Activated naive CD4-positive, alpha-beta T cell (primary cell): ENCODE measurements at places on chromosomes 3 and 15.
A peak's percentile ranks its signal among the peaks of the same experiment; 100 is the strongest.

DNA sequence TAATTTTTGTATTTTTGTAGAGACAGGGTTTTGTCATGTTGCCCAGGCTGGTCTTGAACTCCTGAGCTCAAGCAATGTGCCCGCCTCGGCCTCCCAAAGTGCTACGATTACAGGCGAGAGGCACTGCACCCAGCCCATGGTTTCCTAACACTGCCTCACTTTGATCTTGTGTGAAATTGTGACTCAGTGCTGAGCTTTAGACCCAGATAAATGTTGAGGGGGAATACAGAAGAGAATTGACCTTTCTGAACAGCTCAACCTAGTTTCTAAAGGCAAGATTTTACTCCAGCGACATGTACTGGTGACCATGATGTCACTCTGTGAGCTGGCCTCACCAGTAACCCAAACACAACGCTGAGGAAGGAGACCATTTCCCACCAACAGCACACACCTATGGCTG is 73.5 kb downstream of the ATP1B3 start:
- no peak for DNase-seq

- DNase-seq, result no peak
These were observed 41.8 kb downstream of the EPHB3 start for GRCh38 chr3:184603151-184604030.

DNA sequence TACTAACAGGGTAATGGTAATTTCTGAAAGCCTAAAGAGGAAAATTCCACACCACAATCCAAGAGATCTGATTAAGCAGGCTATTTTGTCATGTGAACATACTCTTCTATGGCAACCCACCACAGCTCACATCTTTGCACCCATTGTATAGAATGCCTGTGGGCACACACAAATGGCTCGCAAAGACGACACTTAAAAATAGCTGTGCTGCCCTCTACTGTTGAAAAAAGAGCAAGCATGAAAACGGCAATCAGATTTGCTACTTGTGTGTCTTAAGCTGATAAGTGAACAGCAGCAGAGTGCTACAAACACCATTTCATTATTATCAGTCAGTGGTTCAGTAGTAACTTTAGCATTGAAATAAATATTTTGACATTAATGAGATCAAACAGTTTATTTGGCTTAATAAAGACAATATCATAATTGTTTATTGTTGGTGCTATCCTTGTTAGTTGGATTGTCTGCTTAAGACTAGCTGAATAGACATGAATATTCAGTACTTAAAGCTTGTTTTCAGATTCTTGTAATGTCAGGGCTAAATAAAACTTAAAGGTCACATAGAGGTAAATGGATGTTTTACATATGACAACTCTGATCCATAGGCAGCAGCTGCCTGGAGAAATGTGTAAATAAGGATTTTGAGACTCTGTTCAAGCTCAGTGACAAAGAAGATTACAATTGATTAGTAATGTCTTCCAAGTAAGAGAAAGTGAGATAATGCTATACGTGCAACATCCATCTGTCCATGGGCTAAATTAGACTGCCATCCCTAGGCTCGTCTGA is 199.1 kb downstream of the LRRN1 start:
- DNase-seq, result no peak

DNA sequence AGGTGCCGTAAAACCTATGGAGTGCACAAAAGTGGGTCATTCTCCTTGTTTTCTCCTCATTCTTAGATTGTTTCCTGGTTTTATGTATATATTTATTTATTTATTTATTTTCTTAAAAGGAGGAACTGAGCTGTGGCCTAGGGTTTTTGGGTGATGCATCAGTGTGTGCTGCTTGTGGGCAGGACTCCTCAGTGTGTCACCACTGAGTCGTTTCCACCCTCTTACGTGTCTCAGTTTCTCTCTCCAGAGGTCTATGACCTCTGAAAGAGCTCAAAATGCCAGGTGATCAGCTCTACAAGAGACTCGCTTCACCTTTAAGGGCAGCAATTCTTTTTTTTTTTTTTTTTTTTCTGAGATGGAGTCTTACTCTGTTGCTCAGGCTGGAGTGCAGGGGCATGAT is 72.9 kb downstream of the CD200 start:
- DNase-seq, result no peak

- DNase-seq, result no peak
These were observed 204.6 kb downstream of the NR2F2 start for GRCh38 chr15:96535148-96535547.

DNA sequence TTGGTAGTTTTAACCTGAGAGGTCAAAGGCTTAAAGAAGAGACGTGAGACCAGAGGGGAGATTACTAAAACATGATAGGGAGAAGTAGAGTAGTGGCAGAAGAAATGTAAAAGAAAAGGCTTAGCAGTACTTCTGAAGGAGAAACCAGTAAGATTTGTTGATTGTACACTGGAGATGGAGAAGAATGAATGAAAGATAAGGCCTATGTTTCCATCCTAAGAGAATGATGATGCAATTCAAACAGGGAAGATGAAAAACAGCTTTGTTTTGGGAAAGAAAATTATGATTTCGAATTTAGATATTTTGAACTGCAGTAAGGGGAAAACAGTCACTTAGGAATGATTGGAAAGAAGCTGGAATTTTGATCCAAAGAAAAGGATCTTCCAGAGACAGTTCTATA is 97.4 kb upstream of the PLXND1 start:
- no peak for DNase-seq

DNA sequence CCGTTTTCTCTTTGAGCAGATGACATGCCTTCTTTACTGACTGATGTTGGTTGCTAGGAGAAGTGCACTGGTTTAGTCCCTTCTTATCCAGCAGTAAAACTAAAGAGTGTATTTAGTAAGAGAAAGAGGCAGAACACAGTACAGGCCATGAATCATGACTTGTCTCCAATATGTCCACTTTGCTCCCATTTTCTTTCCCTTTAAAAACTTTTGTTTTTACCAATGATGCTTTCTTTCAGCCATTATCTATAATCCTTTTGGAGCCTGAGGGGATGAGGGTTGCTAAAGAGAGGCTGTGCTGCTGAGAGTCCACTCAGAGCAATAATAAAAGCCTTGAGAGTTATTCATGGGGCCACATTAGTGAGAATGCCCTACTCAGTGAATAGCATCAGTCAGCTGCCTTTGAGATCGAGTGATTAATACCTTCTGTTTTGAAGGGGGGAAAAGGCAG is 12.2 kb downstream of the ROBO2 start:
- DNase-seq, result no peak

DNA sequence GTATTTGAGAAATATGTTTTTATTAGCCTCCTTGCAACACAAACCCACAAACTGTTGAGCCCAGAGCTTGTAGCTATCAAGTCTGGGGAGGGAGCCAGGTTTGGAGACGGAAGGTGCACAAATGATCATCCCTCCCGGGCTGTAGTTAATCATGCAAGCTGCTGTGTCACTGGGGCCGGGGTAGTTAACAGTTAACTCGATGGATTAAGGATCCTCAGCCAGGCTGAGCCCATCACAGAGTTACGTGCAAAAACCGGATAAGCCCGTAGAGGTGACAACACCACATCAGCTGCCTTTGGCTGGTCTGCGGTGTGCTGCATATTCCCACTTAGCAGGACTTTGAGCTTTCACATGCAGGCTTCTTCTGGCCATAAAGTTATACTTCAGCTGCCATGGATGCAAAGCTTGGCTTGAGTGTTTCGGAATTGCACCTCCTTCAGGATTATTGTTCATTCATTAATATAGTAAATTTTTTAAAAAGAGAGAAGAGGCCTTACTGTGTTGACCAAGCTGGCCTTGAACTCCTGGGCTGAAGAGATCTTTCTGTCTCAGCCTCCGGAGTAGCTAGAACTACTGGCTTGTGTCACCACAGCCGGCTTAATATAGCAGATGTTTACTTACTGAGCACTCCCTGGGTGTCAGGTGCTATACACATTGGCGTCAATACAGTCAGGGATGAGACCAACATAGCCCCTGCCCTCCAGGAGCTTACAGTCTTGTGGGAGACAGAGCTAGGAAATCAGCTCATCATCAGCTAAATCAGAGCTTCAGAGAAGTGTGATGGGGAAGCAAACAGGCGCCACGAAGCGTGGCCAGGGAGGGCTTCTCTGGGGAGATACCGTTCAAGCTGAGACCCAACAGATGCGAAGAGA is 226.8 kb upstream of the BHLHE40 start:
- no peak for DNase-seq

GRCh38 chr3:17013571-17013970 is 128.8 kb downstream of the PLCL2 start:
- no peak for DNase-seq

DNA sequence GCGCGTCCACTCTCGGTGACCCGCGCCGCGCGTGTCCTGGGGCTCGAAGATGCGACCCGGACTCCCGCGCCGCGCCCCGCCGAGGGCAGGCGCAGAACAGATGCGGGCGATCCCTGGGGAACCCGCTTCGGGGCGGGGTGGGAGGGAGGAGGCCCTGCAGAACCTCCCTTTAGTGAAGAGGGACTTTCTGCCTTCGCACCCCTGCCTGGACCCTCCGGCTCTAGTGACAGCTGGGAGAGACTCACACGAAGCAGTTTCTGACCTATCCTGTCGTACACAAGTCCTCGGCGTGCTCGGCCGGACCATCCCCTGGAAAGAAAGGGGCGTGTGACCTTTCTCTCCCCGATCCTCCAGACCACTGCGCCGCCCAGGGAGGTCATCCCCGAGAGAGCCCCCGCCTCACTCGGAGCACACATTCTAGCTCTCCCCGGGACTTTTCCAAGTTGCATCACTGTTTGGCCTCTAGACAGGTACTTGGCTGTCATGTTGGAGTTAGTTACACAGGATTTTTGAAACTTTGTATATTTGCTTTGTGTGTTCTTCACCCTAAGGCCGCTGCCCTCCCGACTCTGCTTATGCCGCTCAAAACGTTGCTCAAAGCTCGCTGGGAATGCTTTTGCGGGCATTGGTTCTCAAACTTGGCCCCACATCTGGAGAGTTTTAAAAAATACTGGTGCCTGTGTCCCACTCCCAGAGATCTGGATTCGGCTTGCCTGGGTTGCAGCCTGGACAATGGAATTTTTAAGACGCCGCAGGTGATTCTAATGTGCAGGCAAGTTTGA is 582 bp downstream of the CGNL1 start:
- no peak for DNase-seq

DNA sequence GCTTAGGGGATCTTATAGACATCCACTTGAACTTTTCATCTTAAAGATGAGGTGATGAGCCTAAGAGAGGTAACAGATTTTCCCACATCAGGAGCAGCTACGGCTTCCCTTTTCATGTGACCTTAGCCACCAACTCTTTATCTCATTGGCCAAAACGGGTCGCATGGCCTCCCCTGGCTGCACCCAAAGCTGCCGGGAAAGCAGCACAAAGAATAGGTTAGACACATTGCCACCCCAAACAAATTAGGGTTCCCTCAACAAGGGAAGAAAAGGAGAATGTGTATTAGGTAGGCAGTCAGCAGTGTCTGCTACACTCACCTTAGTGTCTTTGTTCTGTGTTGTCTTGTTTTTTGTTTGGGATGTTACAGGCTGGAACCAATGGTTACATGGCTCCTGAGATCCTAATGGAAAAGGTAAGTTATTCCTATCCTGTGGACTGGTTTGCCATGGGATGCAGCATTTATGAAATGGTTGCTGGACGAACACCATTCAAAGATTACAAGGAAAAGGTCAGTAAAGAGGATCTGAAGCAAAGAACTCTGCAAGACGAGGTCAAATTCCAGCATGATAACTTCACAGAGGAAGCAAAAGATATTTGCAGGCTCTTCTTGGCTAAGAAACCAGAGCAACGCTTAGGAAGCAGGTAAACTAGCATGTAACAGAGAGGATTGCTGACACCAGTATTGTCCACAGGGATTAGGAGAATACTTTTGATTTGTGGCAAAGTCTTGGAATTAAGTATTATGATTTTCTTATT is 44.2 kb downstream of the GRK7 start:
- DNase-seq, result no peak

- peak; percentile 23 for DNase-seq
These were observed 119.9 kb downstream of the DGKG start for GRCh38 chr3:186241910-186242821.

DNA sequence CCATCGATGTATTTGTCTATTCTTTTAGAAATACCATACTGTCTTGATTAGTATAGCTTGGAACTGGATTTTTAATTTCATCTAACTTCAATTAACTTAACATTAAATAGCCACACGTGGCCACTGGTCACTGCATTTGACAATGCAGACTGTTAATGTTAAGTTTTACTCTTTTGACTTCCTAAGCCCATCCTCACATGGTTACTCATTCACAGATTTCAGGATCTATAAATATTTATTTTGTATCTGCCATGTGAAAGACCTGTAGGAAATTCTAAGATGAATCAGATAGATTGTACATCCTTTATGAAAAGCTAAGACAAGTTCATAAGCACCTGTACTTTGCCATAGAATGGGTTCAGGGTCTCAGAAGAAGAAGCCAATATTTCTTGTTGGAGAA is 8.3 kb upstream of the RORA start:
- no peak for DNase-seq

GRCh38 chr3:106337116-106337515 is 468.3 kb upstream of the CBLB start:
- no peak for DNase-seq

DNA sequence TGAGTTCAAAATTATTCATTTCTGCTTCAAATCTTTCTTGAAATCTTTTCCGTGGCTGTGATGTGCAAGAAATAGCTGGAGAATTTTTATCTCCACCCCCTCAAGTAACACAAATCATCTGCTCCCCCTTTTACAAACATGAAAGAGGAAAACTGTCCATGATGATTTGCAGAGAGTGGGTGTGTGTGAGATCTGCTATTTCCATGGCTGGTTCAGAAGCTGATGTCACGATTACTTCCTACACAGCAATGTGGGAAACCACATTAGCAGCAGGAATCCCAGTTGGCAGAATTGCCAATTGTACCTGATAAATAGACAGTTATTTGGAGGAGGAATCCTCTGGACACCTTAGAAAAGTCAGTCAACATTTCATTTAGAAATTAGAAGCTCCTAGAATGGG is 75.2 kb upstream of the GRM7 start:
- DNase-seq, result no peak

DNA sequence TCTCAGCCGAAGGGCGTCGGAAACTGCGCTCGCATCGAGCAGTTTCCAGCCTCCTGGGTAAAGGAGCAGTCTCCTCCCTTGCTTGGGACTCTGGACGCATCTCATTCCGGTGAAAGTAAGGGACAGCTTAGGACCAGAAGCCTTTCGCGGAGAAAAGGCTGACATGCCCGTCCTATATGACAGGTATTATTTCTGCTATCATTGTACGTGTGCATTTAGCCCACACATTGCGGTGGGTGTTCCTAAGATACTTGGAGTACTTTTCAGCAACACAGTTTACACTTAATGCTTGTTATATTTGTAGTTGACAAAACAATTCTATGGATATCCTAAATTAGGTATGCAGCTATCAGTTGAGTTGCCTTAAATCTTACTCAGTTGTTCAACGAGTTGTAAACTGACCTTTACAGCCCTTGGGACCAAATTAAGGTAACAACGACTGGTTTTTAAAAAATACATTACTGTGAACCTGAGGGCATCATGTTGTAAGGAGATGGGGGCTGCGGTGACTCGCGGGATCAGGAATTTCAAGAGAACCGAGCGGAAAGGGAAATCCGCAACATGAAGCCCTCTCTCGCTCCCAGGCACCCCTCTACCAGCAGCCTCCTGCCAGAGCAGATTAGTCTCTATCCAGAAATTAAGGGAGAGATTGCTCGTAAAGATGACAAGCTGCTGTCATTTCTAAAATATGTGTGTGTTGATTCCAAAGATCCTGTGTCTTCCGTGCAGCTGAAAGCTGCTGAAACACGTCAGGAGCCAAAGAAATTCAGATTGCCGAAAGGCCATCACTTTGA is 632 bp upstream of the COPS2 start:
- DNase-seq, result no peak
